ENCODE measurements at places on chromosomes 5 and 9.

GRCh38 chr9:121992571-121993212 lies 100.4 kb downstream of the TTLL11 start:
- DNase-seq: peak; percentile 4

DNA sequence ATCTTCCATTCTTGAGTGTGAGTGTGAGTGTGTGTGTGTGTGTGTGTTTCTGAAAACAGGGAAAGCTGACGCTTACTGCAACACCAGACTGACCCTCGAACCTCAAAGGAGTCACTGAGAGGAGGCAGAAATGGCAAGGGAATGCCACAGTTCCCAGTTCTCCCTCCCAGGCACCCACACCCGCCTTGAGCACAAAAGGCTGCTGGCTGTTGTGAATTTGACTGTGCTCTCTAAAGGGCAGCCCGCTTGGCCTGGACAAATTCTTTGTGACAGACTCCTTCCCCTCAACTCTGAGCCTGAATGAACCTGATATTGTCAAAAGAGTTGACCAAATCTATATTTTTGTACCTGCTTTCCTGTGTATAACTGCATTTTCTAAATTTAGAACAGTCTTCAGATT lies 245.7 kb upstream of the IRX2 start:
- DNase-seq: no peak

DNA sequence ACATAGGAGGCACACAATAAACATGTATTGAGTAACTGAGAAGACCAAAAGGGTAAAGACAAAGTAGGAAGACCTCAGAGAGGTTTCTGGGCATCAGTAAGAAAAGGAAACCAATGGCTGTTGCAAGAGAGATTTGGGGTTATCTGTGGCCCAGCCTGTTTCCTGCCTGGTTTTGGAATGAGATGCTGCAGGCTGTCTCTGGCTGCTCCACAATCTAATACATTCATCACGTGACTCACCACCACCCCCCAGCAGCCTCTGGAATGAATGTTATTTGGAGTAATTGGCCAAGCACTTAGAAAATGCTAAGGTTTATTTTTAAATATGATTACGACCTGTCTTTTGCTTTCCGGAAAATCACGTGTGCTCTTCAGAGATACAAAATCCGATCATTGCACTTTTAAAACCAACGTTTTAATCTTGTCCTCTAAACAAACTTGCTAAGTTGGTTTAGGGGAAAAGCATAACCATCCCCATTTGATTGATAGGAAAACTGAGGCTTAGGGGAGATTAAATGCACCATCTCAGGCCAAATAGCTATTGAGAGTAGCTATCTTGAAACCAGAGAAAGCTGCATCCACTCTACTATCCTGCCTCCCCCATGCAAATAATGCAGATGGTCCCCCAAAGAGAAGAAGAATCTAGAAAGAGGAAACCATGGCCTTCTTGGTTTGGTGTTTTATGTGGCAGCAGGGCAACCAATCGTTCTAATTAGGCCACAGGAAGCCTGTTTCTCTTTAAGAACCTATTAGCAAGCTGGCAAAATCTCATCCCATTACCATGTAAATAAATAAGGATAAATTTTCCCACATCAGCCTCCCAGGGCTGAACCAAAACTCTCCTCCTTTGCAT lies 151.8 kb upstream of the ADRA1B start:
- no peak for DNase-seq

- DNase-seq: no peak
These were observed 9.8 kb downstream of the BRD3 start for GRCh38 chr9:134057751-134058701.

GRCh38 chr5:133675376-133676154 lies 63.2 kb upstream of the FSTL4 start:
- no peak for DNase-seq

GRCh38 chr9:130854092-130854491 lies 19.0 kb downstream of the ABL1 start:
- no peak for DNase-seq

GRCh38 chr5:321726-322251 lies 275 bp downstream of the AHRR start:
- no peak for DNase-seq

DNA sequence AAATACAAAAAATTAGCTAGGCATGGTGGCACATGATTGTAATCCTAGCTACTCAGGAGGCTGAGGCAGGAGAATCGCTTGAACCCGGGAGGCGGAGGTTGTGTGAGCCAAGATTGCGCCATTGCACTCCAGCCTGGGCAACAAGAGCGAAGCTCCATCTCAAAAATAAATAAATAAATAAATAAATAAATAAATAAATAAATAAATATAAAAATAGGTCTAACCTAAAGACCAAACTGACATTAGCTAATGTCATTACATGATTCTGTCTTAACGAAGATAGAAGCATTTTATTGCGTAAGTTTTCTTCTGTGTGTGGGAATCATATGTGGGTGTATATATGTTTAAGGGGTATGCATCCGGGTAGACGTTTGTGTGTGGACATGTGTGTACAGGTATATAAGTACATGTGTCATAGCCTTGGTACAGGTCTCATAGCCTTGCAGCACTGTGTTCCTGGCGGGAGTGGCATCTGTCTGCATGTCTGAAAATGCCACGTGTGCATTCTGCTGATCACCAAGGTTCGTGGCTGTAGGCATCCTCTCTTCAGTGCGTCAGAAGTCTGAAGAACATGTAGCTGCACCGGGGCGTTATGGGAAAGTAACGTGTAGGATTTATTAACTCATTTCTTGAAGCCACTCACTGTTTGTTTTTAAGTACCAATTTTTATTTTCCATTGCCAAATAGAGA lies 298.1 kb downstream of the NR3C1 start:
- no peak for DNase-seq

DNA sequence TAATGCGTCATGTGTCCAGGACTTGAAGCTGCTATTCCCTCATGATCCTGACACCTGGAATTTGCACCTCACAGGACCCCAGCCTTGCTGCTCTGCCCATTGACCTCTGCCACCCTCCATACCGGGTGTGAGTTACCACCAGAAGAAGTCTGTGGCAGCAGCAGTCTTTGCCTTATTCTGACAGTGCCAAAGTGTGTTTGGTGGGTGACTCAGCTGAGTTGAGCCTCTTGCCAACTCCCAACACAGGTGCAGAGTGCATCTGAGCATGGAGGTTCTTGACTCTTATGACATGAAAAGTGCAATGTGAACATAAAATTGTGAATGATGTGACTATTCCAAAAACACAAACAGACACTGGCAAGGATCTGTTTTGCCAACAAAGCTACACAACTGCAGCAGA lies 1166.5 kb upstream of the CDH18 start:
- DNase-seq: no peak

DNA sequence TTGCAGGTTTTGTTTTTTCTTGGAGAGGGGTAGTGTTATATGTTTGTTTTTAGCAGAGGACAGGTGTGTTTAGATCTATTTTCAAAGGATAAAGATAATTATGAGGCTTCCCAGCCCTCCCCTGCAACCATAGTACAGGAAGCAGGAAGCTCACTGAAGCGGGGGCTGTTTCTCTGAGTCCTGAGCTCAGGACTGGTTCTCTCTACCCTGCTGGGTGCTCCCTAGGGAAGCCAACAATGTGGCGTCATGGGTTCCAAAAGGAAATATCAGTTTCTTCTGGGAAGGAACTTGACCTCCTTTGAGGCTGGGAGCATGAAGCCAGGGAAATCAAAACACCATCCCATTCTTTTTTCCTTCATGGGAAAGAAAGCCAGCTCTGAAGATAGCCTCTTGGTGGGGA lies 62.2 kb downstream of the RAD23B start:
- no peak for DNase-seq

GRCh38 chr5:106140101-106140500 lies 1530.6 kb downstream of the EFNA5 start:
- no peak for DNase-seq

DNA sequence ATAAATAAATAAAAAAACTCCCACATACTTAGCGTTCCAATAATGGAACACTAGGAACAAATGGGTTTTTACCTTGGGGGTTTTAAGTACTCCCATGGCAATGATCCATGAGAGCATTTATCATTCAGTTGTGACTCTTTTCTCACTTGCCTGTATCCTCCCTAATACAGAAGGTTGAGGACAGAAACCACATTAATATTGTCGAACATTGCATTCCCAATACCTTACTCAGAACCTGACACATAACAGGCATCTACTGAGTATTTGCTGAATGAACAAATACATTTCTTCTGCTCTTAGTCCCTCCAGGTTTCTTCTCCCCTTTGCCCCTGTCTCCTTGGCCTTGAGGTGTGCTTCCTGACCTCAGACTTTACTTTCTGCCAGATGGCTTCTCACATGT lies 175.9 kb downstream of the CEMIP2 start:
- DNase-seq: no peak

- no peak for DNase-seq
These were observed 2.2 kb upstream of the GNPDA1 start for GRCh38 chr5:142014911-142015584.

DNA sequence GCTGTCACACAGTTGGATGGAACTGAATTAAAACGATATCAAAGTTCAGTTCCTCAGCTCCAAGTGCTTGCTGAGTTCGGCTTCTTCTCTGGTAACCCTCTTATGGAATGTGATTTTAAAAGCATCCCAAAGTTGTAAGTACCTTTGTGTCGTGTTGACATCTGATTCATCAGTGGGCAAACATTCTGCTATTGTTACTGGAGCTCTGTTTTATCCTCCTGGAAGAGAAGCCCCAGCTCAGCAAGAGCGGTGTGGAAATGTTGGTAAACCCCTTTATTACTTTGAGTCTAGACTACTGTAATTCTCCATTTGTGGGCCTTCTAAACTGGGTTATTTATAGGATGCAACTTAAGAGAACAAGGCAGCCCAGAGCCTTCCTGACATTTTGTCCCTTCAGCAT lies 699.3 kb upstream of the WWC1 start:
- DNase-seq: no peak

DNA sequence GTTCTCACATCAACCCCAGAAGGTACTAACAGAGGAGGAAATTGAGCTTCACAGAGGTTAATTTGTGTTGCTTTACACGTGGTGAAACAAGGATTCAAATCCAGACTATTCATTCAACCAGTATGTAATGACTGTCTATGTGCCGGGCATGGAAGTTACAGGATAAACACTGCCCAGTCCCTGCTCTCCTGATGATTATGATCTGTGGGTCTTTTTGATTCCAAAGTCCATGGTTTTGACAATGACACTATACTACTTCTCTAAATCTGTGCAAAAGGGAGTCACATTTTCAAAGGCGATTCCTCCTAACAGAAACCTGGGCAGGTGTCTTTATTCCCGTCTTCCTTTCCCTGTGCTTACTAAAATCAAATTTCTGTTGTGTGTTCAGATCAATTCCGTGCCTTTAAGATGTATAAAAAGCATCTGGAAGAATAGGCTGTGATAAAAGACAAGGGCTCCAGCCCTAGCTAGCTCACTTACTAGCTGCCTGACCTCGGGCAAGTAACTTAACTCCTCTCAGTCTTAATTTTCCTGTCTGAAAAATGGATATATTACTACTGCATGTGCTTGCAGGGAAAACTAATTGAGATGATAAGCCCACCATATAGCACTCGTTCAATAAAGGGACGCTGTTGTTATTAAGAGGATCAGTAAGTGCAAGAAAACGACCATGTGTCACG lies 970 bp upstream of the CREBRF start:
- DNase-seq: no peak

All from stimulated activated CD4-positive, alpha-beta T cell treated with anti-CD3 and anti-CD28 coated beads, TNF-alpha, amount 100 ng/mL, for 1 hour (primary cell).